ENCODE measurements at places on chromosomes 11 and 22.
A peak's percentile ranks its signal among the peaks of the same experiment; 100 is the strongest.

GRCh38 chr11:121588747-121589146 is 136.0 kb upstream of the SORL1-AS1 start:
- DNase-seq, result no peak

DNA sequence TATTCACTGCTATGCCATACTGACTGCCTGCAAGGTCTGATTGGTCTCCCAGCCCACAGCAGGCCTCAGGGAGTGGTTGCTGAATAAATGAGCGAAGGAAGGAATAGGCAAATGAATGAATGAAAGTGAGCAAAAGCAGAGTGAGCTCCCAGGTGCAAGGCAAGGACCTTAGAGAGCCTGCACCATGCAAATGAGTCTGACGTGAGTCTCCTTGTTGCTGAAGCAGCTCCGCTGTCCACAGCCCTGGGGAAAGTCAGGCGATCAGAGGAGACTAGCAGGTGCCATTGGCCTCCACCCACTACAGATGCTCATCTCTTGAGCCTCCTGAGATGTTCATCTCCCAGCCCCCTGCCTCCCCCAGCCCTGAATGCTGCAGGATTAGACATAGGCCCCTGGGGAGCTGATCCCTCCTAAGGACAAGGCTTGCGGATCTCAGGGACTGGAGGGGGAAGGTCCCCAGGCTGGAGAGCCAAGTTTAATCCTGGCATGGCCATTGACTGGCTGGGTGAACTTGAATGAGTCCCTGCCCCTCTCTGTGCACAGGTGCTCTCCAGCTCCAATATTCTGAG is 22.1 kb downstream of the GDPD5 start:
- DNase-seq, result no peak

GRCh38 chr11:112294688-112295340 is 34.2 kb upstream of the PLET1 start:
- DNase-seq, result peak; percentile 29

GRCh38 chr22:21938071-21938822 is 14.4 kb downstream of the PPM1F start:
- DNase-seq, result peak; percentile 66

DNA sequence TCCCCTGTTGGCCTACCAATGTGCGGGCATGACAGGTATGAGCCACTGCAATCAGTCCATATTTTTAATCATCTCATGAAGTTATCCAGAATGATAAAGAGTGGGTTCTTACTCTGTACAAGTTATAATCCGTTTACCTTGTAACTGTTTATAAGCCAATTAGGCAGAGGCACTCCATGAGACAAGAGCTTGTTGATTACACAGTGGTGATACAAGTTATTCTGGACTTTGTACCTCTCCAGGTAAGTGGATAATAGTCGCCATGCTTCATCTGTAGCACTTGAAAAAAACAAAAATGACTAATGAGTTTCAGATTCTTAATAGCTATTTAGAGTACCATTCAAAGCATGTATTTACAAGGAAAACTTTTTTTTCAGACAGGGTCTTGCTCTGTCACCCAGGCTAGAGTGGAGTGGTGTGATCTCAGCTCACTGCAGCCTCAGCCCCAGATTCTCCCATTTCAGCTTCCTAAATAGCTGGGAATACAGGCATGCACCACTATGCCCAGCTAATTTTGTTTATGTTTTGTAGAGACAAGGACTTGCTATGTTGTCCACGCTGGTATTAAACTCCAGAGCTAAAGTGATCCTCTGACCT is 17.7 kb upstream of the FNBP4 start:
- DNase-seq, result no peak

GRCh38 chr11:17273668-17274282 is 2.8 kb upstream of the NUCB2 start:
- peak; percentile 7 for DNase-seq

DNA sequence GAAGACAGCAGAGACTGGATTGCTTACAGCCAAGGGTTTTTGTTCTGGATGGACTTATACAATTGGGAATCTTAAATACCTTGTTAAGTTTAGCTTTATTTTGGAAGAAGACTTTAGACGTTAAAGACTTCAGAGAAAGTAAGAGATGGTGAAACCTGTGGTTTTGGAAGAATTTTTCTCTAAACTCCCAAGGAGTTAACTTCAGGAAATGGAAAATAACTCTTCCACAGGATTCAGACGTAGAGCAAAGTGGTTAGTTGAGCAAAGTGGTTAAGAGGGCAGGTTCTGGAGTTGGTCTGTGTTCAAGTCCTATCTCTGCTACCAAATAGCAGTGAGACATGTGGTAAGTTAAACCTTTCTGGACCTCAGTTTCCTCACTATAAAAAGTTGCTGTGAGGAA is 12.8 kb downstream of the PITPNB start:
- no peak for DNase-seq

DNA sequence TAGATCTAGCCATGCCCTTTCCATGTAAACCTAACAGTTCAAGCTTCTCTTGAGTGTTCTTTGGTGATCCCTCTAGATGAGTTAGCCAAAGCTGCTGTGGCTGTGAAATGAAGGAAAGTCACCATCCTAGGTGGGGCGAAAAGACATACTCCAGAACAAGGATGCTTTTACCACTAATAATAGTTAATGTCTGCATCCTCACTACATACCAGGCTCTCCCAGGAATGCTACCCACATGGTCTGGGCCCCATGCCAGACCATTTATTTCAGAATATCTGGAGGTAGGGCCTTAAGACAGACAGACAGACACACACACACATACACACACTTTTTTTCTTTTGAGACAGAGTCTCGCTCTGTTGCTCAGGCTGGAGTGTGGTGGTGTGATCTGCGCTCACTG is 14.7 kb downstream of the ABTB2 start:
- no peak for DNase-seq

Measured in RPMI8226 (cell line).